ENCODE measurements at places on chromosomes 7 and 10.
A peak's percentile ranks its signal among the peaks of the same experiment; 100 is the strongest.

DNA sequence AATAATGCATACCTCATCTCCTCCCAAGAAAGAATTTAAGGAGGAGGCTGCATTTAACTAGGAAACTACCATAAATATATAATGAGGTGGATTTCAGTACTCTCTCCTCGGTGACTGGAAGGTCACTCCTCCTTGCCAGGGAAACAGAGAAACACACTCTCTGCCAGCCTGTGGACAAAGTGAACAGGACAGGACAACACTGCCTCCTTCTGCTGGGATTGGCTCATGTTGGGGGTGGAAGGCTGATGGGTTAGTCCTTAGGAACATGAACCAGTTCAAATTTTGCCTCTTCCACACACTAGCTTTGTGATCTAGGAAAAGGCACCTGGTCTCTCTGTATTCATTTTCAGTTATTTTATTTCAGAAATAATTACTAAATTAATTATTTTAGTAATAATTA, 50.6 kb upstream of the STEAP4 start:
- H3K4me3 ChIP-seq, result no peak overlapping the region
- no peak overlapping the region for H3K27ac ChIP-seq
- H3K36me3 ChIP-seq, result no peaks in the 10 kb centered on the region
- H3K4me1 ChIP-seq, result no peaks in the 10 kb centered on the region
- no peaks in the 10 kb centered on the region for H3K27me3 ChIP-seq

DNA sequence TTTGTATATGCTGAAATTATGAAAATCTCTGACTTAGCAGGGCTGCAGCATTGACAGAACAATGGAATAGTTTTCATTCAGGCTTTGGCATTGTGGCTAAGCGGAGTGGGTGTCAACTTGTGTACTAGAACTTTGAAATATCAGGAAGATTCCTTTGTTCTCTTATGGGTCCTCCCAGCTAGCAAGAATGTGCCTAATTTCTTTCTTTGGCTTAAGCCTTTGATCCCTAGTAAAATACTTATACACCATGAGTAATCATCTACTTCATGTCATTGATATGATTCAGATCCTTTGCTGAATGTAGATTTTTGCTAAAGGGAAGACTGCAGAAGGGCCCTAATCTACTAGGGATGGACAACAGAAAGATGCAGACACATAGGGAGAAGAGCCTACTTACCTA, 6.2 kb downstream of the AVL9 start:
- H3K27me3 ChIP-seq, result no peaks in the 10 kb centered on the region
- no peak overlapping the region for H3K27ac ChIP-seq
- peak; percentile 16 for DNase-seq
- H3K4me3 ChIP-seq, result no peak overlapping the region
- peaks cover 2% of the 10 kb centered on the region for H3K4me1 ChIP-seq
- H3K36me3 ChIP-seq, result no peaks in the 10 kb centered on the region

- H3K27ac ChIP-seq, result no peak overlapping the region
- H3K4me1 ChIP-seq, result no peaks in the 10 kb centered on the region
- no peaks in the 10 kb centered on the region for H3K36me3 ChIP-seq
- H3K4me3 ChIP-seq, result no peak overlapping the region
- no peak for DNase-seq
These were observed 339.6 kb downstream of the PCLO start for GRCh38 chr7:82823073-82823472.

DNA sequence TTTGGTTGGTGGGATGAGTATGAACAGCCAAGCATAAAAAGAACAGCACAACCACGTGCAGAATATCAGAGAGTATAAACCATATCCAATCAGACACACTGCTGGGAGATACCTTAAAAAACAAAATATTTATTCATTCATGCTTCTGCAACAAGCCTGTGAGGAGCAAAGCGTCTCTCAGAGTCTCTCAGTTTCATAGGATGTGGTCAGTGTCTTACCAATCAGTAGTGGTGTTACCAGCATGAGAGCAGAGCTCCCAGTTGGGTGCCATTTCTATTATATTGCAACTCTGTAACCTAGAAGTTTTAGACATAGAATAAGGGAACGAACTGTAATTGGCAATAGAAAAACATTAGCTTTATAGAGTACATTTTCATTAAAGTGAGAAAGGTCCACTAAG, 445.9 kb upstream of the LRRN3 start:
- no peaks in the 10 kb centered on the region for H3K27me3 ChIP-seq
- H3K4me1 ChIP-seq, result no peaks in the 10 kb centered on the region
- no peak for DNase-seq
- no peak overlapping the region for H3K27ac ChIP-seq

- H3K4me1 ChIP-seq, result no peaks in the 10 kb centered on the region
- H3K36me3 ChIP-seq, result no peaks in the 10 kb centered on the region
- no peak overlapping the region for H3K27ac ChIP-seq
- no peaks in the 10 kb centered on the region for H3K27me3 ChIP-seq
- DNase-seq, result no peak
These were observed 10.1 kb upstream of the FOXL3 start for GRCh38 chr7:279821-280220.

GRCh38 chr10:79031723-79032122, 37.0 kb upstream of the ZMIZ1 start:
- peaks cover 2% of the 10 kb centered on the region for H3K4me1 ChIP-seq
- no peak overlapping the region for H3K27ac ChIP-seq

DNA sequence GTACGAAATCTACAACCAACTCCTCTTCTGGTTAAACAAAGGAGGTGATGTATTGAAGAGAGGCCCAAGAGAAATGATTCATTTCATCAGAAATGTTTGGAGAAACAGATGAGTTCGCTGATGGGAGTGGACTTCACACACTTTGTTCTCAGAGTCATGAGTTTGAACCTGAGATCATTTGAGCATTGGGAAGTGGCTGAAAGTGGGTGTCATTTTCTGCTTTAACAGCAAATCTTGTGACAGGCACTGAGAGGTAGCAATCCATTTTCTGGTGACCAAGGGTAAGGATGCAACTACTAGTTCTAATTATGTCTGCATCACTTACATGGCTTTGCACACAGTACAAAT, 51.4 kb downstream of the RBM20 start:
- DNase-seq, result no peak
- no peak overlapping the region for H3K4me3 ChIP-seq
- no peaks in the 10 kb centered on the region for H3K4me1 ChIP-seq
- no peaks in the 10 kb centered on the region for H3K36me3 ChIP-seq
- H3K27me3 ChIP-seq, result no peaks in the 10 kb centered on the region

DNA sequence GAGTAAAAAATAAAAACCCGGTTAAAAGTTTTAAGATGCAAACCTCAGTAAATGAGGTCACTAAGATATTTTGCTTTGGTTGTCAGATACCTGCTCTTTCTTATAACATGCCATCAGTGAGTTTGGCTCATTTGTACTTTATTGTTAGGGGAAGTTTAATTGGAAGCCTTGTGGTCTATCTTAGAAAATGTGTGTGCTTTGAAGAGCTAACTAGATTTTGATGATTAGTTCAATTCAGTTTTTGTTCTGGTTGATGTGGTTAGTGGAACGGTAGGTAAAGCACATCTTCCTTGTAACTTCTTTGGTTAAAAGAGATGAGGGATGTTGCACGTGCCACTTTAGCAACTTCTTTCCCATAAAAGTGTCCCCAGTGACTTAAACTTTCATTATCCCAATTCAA, 353.4 kb upstream of the GALNT17 start:
- H3K36me3 ChIP-seq, result peaks cover 23% of the 10 kb centered on the region
- H3K4me3 ChIP-seq, result no peak overlapping the region
- DNase-seq, result no peak
- H3K27me3 ChIP-seq, result no peaks in the 10 kb centered on the region

- H3K4me3 ChIP-seq, result no peak overlapping the region
- H3K27ac ChIP-seq, result no peak overlapping the region
- no peak for DNase-seq
- H3K27me3 ChIP-seq, result no peaks in the 10 kb centered on the region
- no peaks in the 10 kb centered on the region for H3K4me1 ChIP-seq
These were observed 47.6 kb upstream of the ZPBP start for GRCh38 chr7:50140688-50141087.

Measured in trophoblast cell (in vitro differentiated cells and primary cell).